ENCODE measurements at places on chromosomes 5 and 9.

GRCh38 chr9:134233022-134233421, 68.7 kb upstream of the RNU6ATAC start:
- no peak for DNase-seq

- DNase-seq = no peak
Observed at GRCh38 chr5:151903243-151903653, 21.4 kb downstream of the GLRA1 start.

- no peak for DNase-seq
Observed at GRCh38 chr5:111107371-111107770, 15.2 kb downstream of the WDR36 start.

- DNase-seq = no peak
Observed at GRCh38 chr5:73644385-73644963, 18.5 kb downstream of the ARHGEF28 start.

GRCh38 chr9:73753171-73753570, 601.5 kb downstream of the ANXA1 start:
- DNase-seq = no peak

DNA sequence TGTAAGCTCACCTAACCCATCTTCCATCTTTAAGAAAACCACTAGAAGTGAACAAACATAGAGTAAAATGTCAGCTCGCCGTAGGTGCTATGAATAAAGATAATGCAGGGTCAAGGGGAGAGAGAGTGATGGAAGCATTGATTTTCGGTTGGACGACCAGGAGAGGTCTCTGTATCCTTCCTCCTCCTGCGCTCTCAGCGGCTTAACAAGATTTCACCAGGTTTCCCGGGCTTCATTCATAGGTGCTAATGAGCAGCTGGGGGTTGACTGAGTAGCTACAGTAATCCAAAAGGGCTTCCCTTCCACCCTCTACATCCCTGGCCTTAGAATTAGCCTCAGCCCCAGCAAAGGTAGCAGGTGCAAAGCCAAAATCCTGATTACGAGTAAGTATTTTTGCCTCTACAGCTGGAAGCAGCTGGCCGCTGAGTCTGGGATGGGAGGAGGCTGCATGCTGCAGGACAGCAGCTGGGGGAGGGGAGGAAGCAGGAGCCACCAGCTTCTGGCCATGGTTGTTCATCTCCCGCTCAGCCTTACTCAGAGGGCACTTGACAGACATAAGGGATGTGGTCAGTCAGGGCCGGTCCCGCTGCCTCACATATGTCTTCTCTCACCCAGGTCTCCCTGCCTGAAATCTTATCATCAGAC, 112.0 kb upstream of the IL12B start:
- DNase-seq = no peak

- DNase-seq = no peak
Observed at GRCh38 chr5:135667673-135668072, 88.9 kb upstream of the CXCL14 start.

GRCh38 chr5:135264451-135265440, 134.3 kb downstream of the MACROH2A1 start:
- DNase-seq = no peak

- DNase-seq = no peak
Observed at GRCh38 chr9:36517131-36517530, 55.6 kb upstream of the MELK start.

GRCh38 chr9:23926368-23926767, 100.3 kb upstream of the ELAVL2 start:
- no peak for DNase-seq

All from AG20443 (cell line).